ENCODE measurements at places on chromosomes 6 and 20. TPM values are rescaled to one million over a fixed set of nuclear protein-coding genes. Genes with fewer than 3 reads are reported as not detected.

Gene SYCP2
- 2.9 TPM for total RNA-seq

Gene KIF16B
- 70.5 TPM for total RNA-seq

- no peaks in the 10 kb centered on the region for H3K27me3 ChIP-seq
- no peaks in the 10 kb centered on the region for H3K36me3 ChIP-seq
- no peak overlapping the region for H3K27ac ChIP-seq
- H3K4me1 ChIP-seq: no peaks in the 10 kb centered on the region
- H3K4me3 ChIP-seq: no peak overlapping the region
Observed at GRCh38 chr20:59434960-59435359, 134.5 kb downstream of the EDN3 start.

DNA sequence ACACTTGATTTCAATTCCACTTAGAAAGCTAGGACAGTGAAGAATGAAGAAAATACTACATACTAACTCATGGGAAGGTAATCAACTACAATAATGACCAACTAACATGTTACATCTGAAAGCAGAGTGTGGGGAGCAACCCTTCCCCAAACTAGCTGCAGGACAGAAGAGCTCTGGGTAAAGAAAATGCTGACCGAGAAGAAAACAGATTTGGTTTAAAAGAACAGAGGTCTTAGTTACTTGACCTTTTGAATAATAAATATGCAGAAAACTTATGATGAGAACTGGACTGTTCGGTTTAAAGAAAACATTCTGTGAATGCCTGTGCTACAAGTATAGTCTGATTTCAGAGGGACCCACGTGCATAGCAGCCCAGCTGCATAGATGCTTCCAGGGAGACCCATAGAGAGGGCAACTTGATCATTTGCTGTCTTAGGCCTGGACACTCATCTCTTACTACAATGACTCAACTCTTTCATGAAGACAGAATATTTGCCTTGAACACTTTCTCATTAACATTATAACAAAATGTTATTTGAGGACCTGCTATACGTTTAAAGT, 53.5 kb downstream of the RALGAPA2 start:
- no peak for DNase-seq
- H3K27ac ChIP-seq: no peak overlapping the region
- no peaks in the 10 kb centered on the region for H3K27me3 ChIP-seq
- H3K4me3 ChIP-seq: no peak overlapping the region
- H3K36me3 ChIP-seq: no peaks in the 10 kb centered on the region

GRCh38 chr6:141443668-141444289, 688.9 kb upstream of the GJE1 start:
- no peaks in the 10 kb centered on the region for H3K36me3 ChIP-seq
- no peak for DNase-seq
- no peaks in the 10 kb centered on the region for H3K4me1 ChIP-seq
- no peak overlapping the region for H3K27ac ChIP-seq
- H3K27me3 ChIP-seq: no peaks in the 10 kb centered on the region
- no peak overlapping the region for H3K4me3 ChIP-seq

All from Peyer's patch (tissue), 4 donors.